Stimulated activated CD4-positive, alpha-beta T cell treated with anti-CD3 and anti-CD28 coated beads, Interleukin-15, amount 100 ng/mL, for 48 hours (primary cell): ENCODE measurements at places on chromosomes 16 and 17.

DNA sequence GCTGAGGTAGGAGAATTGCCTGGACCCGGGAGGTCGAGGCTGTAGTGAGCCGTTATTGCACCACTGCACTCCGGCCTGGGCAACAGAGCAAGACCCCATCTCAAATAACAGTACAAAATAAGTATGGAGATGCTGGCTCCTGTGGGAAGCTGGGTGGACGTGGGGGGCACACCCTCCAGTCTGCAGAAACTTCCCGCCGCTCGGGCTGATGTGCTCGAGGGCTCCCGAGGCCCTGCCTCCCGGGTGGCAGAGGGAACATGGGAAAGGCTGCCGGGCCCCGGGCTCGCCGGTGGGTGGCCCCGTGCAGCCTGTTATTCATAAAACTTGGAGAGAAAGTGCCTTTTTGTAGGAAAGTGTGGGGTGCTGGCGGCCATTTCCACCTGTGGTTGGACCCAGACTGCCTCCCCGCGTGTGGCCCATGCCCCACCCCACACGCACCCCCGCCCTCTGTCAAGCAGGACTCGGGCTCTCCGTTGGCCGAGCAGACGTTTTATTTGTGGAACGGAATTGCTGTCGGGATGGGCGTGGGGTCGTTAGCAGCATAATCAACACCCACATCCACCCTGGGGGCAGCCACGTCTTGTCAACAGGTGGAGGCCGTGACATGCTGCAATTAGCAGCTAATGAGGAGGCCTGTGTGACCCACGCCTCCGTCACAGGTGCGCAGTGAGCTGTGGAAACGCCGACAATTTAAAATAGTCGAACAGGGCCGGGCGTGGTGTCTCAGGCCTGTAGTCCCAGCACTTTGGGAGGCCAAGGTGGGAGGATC lies 7.4 kb upstream of the CIAO3 start:
- no peak for DNase-seq

- no peak for DNase-seq
Measured at GRCh38 chr16:85999778-86000177, 100.8 kb downstream of the IRF8 start.

DNA sequence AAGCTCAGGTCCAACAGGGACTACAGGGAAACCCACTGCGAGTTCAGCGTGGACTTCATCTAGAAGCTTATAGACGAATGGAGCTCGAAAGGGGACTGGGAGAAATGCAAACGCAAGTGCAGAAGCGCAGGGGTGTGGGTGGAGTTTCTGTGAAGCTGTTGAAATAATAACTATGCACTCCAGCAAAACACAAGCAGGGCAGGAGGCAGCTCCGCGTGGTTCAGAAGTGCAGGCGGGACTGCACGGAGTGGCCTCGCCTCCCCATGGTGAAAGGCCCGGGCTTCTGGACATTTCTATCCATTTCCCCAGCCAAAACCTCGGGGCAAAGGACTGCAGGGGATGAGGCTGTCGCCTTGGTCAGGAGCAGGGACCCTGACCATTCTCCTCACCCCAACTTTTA lies 74.5 kb downstream of the ZNF423 start:
- DNase-seq: no peak

- DNase-seq: no peak
Measured at GRCh38 chr17:45675012-45675411, 109.1 kb upstream of the CRHR1 start.

DNA sequence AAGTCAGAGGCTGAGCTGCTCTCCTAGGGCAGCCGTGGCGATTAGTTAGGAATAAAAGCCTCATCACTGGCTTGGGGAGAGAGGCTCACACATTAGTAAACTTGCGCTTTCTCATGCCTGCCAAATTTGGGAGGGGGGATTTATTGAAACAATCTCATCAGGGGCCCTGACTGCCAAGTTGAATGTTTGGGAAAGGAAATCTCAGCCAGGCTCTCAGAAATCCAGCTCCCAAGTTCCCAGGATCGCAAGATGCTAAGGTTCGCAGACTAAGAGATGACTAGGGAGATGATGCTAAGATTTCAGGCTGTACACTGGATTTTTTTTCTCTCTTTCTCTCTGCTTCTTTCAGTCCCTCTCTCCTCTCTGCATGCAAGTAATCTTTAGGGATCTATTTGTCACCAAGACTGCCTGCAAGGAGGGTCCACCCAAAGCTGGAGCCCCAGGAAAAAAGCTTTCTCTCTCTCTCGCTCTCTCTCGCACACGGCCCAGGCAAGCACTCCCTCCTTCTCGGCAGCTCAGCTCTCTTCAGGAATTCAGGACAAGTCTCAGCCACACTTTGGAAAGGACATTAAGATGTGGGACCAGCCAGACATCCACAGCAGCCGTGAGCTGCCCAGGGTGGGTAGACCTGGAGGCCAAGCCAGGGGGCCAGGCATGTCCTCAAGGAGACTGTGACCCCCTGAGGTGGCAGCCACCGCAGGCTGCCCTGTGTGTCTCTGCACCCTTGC lies 1.4 kb downstream of the GPR139 start:
- no peak for DNase-seq

DNA sequence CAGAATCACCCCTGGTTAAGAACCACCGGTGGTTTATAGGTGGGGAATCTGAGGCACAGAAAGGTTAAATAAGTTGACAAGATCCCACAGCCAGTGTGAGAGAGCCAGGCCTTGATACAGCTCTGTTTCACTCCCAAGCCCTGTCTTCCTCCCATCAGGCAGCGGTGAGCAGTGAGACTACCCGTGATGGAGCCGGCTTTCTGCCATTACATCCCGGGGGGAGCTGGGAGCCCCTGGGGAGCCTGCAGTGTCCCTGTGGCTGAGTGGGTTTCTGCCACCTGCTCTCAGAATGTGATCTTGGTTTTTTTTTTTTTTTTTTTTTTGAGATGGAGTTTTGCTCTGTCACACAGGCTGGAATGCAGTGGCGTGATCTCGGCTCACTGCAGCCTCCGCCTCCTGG lies 66.4 kb downstream of the ABCC1 start:
- DNase-seq: no peak

DNA sequence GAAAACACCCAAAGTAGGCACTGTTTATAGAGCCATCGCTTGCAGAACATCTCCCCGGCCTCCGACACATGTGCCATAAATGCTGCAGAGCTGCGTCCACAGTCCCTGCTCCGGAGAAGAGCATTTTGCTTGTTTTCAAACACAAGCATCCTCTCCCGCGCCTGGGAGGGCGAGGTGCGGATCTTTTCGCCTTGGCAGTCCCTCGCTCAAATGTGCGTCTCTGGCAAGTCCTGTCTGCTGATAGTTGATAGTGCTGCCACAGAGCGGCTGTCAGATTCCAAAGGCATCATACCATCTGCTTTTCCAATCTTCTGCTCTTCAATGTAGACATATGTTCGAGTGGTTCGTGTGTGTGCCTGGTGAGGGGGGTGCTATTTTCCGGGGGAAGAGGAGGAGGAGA lies 603.7 kb downstream of the MAF start:
- no peak for DNase-seq

DNA sequence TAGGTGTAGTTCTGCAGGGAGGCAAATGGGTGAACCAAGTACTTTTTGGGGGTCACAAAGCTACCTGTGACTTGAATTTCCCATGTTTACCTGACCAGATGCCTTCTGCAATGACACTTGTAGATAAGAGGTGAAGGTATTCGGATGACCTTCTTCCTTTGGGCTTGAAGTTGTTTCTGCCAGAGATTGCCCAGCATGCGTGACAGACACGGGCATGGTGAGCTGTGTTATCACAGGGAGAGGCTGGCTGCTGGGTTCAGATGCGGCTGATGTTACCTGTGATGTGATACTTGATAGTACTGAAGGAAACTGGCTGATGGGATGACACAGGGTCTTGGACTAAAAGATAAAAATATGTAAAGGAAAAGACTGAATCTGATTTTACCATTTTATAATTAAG lies 14.1 kb downstream of the PKD1L3 start:
- DNase-seq: no peak

- no peak for DNase-seq
Measured at GRCh38 chr16:12811441-12812383, 8.0 kb upstream of the CPPED1 start.

DNA sequence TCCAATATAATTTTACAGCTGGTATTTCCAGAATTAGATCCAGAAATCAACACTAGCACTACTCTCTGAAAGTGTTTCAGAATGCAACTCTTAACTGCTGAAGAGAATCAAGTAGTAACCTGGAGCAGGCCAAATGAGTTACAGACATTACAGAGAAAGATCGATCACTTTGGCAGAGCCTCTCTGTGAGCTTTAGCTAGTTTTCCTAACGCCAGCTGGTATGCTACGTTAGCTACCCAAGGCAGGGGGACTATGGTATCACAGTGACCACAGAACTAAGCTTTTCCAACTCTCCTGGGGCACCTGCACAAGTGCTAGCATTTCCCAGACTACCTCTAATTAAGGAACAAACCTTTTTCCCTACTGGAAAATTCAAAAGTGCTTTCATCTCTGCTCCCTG lies 30.4 kb downstream of the TRAF4 start:
- no peak for DNase-seq

GRCh38 chr17:3596804-3597464 lies 12.3 kb downstream of the TRPV1 start:
- DNase-seq: no peak

DNA sequence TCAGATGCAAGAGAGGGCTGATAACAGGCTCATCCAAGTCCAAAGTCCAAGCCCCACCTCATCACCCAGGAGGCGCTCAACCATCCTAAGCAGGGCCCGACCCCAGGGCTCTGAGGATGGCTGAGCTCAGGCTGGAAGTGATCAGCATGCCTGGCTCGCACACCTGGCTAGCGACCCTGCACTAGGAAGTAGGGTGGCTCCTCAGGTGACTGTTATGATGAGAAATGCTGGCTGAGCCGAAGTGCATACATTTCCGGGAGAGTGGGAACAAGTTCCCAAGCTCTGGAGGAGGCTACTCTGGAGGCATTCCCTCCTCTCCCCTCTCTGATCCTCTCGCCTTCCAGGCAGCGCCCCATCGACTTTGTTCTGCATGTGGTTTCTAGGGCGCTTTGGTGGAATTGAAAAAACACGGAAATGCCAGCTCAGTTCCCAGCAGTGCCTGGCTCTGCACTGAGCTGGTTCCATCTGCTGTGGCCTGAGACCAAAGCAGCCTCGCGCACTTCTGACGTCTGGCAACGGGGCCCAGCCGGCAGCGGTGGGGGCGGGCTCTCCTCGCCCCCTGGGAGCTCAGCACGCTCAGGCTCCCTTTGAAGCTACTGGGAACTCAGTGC lies 130.3 kb downstream of the IRF8 start:
- DNase-seq: no peak

DNA sequence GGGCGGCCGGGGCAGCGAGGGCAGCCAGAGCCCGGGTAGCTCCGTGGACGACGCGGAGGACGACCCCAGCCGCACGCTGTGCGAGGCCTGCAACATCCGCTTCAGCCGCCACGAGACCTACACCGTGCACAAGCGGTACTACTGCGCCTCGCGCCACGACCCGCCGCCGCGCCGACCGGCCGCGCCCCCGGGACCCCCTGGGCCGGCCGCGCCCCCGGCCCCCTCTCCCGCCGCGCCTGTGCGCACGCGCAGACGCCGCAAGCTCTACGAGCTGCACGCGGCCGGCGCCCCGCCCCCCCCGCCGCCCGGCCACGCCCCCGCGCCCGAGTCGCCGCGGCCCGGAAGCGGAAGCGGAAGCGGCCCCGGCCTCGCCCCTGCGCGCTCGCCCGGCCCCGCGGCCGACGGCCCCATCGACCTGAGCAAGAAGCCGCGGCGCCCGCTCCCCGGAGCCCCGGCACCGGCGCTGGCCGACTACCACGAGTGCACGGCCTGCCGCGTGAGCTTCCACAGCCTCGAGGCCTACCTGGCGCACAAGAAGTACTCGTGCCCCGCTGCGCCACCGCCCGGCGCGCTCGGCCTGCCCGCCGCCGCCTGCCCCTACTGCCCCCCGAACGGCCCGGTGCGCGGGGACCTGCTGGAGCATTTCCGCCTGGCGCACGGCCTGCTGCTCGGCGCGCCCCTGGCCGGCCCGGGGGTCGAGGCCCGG lies 36.1 kb upstream of the ZC3H18 start:
- peak; percentile 78 for DNase-seq

GRCh38 chr17:1229900-1230501 lies 40.2 kb upstream of the BHLHA9 start:
- no peak for DNase-seq

- no peak for DNase-seq
Measured at GRCh38 chr17:29649359-29649758, 26.6 kb upstream of the CORO6 start.

- no peak for DNase-seq
Measured at GRCh38 chr17:45413498-45413923, 19.2 kb downstream of the ARHGAP27 start.

- no peak for DNase-seq
Measured at GRCh38 chr16:57892447-57893096, 78.4 kb downstream of the CNGB1 start.

DNA sequence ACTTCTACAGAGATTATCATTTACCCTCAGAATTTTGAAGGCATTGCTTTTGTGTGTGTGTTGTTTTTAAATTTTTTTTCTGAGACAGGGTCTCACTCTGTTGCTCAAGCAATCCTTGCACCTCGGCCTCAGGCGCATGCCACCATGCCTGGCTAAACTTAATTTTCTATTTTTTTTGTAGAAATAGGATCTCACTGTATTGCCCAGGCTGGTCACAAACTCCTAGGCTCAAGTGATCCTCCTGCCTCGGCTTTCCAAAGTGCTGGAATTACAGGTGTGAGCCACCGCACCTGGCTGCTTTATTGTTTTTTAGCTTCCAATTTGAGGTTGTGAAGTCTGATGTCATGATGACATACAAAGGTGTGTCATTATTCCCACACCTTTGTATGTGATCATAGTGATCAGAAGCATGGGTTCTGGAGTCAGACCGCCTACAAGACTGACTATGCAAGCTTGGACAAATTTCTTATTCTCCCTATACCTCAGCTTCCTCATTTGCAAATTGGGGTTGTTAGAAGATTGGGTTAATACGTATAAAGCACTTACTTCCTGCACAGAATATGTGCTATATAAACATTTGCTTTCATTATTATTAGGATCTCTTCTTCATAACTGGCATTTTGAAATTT lies 5.8 kb downstream of the SEPHS2 start:
- DNase-seq: no peak

DNA sequence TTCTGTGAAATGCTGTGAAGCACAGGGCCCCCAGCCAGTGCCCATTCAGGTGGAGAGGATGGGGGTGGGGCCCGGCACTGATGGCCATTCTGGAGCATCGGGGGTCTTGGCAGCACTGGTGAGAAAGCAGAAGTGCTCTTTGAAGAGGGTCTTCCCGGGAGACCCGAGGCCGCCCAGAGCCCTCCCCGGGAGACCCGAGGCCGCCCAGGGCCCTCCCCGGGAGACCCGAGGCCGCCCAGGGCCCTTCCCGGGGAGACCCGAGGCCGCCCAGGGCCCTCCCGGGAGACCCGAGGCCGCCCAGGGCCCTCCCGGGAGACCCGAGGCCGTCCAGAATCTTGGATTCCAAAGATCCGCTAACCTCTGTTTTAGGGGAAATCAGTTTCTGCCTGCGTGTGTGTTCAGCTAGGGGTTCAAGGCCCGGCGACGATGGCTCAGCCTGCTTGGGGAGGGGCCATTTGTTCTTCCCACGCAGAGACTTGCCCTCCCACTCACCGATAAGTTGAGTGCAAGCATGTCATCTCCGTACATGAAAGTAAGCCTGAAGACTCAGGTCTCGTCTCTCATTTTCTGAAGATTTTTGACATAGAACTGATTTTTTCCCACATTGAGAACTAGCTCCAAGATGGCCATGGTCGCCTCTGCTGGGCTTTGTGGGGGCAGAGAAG lies 35.2 kb upstream of the CAPN15 start:
- DNase-seq: no peak
